ENCODE measurements at places on chromosomes 1 and 21.

DNA sequence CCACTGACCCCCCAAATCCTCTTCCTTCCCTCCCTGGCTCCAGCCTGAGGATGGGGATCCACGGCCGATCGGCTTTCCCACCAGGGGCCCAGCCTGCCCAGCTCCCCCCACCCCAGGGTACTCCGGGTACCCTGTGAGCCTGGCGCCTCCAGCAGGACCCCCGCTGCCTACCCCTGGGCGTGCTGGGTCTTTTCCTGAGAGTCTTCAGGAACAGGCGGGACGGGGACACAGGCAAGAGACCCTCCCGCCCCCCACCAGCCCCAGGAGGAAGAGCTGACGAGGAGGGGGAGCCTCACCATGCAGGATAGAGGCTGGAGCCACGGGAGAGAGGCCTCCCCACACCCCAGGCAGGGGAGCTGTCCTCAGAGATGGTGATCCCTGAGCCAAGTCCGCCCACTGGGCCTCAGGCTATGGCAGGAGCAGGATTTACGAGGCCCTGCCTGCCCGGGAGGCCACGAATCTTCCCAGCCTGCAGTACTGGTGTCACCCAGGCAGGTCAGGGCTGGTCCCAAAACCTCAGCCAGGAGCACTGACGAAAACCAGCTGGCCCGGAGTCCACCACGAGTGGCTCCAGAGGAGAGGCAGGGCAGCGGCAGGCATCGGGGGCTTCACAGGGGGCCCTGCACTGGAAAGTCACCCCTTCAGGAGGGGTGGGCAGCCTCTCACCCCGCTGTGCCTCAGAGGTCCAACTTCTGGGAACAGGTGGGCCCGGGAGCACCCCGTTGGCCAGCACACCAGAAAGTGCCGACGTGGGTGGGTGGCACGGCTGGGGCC is 58.0 kb downstream of the MEGF6 start:
- H3K27me3 ChIP-seq = no peaks in the 10 kb centered on the region
- H3K4me1 ChIP-seq = no peaks in the 10 kb centered on the region
- H3K27ac ChIP-seq = no peak overlapping the region
- no peak for DNase-seq

DNA sequence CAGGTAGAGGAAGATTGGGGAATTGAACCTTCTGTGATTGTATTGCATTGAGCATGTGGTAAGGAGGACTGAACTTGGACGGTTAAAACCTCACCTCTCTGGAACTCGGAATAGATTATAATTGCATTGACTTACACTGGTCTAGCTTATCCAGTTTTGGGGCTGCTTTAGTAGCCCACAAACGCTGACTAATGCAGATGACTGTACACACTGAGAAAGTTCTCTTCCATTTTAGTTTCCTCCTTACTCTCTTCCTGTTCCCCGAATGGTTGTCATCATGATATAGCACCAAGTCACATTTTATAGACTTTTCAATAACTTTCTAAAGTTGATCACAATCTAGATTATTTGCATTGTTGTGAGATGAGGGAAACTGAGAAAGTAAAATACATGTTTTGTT is 78.2 kb downstream of the NFIA start:
- no peaks in the 10 kb centered on the region for H3K27me3 ChIP-seq
- no peak overlapping the region for H3K4me3 ChIP-seq
- H3K27ac ChIP-seq = no peak overlapping the region
- DNase-seq = no peak

GRCh38 chr1:197210426-197210825 is 57.6 kb upstream of the CRB1 start:
- H3K4me3 ChIP-seq = no peak overlapping the region
- H3K27me3 ChIP-seq = no peaks in the 10 kb centered on the region
- no peak for DNase-seq
- H3K36me3 ChIP-seq = peaks cover 16% of the 10 kb centered on the region
- H3K27ac ChIP-seq = no peak overlapping the region

- H3K27me3 ChIP-seq = no peaks in the 10 kb centered on the region
- H3K36me3 ChIP-seq = no peaks in the 10 kb centered on the region
- H3K4me1 ChIP-seq = peaks cover 4% of the 10 kb centered on the region
- DNase-seq = no peak
Observed at GRCh38 chr1:19533626-19534025, 48.3 kb upstream of the CAPZB start.

- H3K4me3 ChIP-seq = peak overlapping the region; percentile 78
- no peaks in the 10 kb centered on the region for H3K36me3 ChIP-seq
- no peak overlapping the region for H3K27ac ChIP-seq
- DNase-seq = no peak
- H3K4me1 ChIP-seq = peaks cover 4% of the 10 kb centered on the region
Observed at GRCh38 chr21:44455524-44456213, 359 bp downstream of the LRRC3 start.

- H3K36me3 ChIP-seq = no peaks in the 10 kb centered on the region
- no peaks in the 10 kb centered on the region for H3K4me1 ChIP-seq
- H3K4me3 ChIP-seq = no peak overlapping the region
- DNase-seq = no peak
Observed at GRCh38 chr1:194194724-194195123, 1008.3 kb upstream of the B3GALT2 start.

GRCh38 chr1:53766831-53767405 is 28.0 kb upstream of the GLIS1 start:
- DNase-seq = no peak
- H3K27me3 ChIP-seq = no peaks in the 10 kb centered on the region
- H3K4me1 ChIP-seq = peaks cover 28% of the 10 kb centered on the region
- no peak overlapping the region for H3K4me3 ChIP-seq

GRCh38 chr1:110083061-110083865 is 12.8 kb upstream of the ALX3 start:
- DNase-seq = no peak
- H3K4me3 ChIP-seq = peak overlapping the region; percentile 75
- H3K36me3 ChIP-seq = no peaks in the 10 kb centered on the region
- H3K4me1 ChIP-seq = peaks cover 18% of the 10 kb centered on the region

DNA sequence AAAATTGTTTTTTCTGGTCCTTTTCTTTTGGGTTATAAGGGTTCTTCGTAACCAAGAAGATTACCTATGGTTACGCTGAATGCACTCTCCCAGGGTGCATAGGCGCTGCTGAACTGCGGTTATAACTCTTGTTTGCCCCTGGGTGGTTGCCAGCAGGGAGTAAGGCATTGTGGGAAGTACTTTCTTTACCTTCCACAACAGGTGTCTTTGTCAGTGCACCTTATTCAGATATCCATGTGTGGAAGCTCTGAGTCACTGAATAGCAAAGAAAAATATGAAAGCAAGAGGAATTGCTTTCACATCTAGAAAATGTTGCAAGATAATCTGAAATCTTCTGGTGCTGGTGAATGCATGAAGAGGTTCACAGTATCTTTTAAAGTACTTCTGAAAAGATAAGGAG is 124.4 kb upstream of the CACYBP start:
- no peaks in the 10 kb centered on the region for H3K36me3 ChIP-seq
- H3K27ac ChIP-seq = no peak overlapping the region

DNA sequence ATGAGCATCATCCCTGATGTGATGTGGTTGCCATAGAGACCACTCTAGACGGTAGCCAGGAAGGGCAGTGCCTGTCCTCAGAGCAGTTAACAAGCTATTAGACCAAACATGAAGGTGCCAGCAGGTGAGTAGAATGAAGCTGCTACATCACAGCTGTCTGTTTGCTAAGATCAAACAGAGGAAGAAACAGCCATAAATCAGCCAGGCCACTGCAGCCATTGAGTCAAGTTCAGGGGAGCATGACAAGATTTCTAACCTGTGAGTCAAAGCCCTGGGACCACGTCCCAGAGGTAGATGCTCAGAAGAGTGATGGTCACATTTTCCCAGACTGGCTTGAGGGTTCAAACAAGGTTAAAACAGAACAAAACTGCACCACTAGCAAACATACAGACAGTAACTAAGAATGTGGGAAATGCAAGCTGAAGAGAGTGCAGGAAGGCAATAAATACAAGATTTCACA is 450.6 kb upstream of the DAB1 start:
- DNase-seq = no peak
- H3K27me3 ChIP-seq = peaks cover 7% of the 10 kb centered on the region
- H3K4me1 ChIP-seq = no peaks in the 10 kb centered on the region
- no peaks in the 10 kb centered on the region for H3K36me3 ChIP-seq
- no peak overlapping the region for H3K4me3 ChIP-seq
- H3K27ac ChIP-seq = no peak overlapping the region

GRCh38 chr1:198841477-198841876 is 202.6 kb downstream of the PTPRC start:
- H3K27me3 ChIP-seq = no peaks in the 10 kb centered on the region
- no peak overlapping the region for H3K27ac ChIP-seq
- peaks cover 5% of the 10 kb centered on the region for H3K36me3 ChIP-seq

DNA sequence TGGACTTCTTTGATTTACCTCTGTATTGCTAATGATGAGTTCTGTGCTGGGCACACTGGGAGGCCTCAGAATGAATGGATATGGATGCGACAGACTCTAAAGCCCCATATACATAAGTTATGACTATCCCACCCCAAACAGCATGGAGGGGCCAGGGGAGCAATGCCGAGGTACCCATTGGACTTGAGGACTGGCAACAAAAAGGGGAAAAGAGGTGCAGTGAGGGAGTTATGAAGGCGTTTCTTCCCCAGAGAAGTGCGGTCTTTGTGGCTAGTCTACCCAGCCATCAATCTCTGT is 15.2 kb upstream of the CDCA8 start:
- peaks cover 5% of the 10 kb centered on the region for H3K27me3 ChIP-seq
- no peak for DNase-seq
- peaks cover 26% of the 10 kb centered on the region for H3K4me1 ChIP-seq
- H3K27ac ChIP-seq = no peak overlapping the region
- no peak overlapping the region for H3K4me3 ChIP-seq

DNA sequence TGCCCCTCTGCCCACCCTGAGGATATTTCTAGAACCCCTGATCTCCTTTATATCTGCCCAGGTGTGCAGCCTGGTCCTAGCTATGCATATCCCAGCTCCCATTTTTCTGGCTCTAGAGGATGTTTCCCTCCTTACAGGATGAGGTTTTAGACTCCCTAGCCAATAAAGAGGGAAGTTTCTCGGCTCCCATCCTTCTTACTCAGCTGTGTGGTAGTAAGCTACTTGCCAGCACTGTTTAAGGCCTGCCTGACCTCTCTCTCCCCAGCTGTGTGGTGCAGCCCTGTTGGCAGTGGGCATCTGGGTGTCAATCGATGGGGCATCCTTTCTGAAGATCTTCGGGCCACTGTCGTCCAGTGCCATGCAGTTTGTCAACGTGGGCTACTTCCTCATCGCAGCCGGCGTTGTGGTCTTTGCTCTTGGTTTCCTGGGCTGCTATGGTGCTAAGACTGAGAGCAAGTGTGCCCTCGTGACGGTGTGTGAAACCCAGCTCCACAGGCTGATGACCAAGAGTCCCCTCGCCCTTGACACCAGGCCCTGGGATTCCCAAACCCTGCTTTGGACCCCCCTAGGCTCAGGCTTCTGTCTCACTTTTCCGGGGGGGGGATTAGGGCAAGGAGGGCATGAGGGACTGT is 7.8 kb upstream of the P3R3URF start:
- peaks cover 17% of the 10 kb centered on the region for H3K36me3 ChIP-seq
- no peak for DNase-seq
- H3K4me3 ChIP-seq = no peak overlapping the region
- H3K27me3 ChIP-seq = no peaks in the 10 kb centered on the region

DNA sequence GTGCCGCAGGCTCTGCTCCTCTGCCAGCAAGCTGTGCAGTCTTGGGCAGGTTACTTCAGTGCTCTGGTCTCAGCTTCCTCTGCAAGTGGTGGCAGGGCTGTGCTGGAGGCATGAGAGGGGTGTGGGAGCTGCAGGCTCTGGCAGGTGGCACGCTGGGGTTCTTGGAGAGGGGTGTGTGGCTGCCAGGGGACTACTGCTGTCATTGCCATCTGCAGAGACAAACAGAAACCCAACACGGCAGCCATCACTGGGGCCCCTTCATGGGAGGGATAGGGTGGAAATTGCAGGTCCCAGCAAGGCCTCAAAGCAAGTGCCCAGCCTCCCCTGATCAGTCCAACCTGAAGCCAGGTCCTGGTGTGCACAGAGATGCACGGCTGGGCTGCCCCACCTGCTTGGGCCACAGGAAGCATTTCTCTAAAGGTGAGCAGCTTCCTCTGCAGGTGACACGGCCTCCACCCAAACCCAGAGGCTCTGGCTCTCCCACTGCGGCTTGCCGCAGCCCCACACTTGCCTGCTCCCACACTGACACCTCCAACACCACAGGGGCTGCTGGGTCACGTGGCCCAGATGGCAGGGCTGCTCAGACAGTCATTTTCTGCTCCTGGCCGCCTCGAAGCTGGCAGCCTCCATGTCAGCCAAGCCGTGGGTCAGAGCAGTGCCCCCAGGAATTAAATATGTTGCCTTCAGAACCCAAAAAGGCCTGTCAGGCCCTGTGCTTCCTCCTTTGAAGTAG is 4.1 kb upstream of the COL6A2 start:
- DNase-seq = peak; percentile 29
- no peak overlapping the region for H3K27ac ChIP-seq
- H3K4me3 ChIP-seq = no peak overlapping the region
- no peaks in the 10 kb centered on the region for H3K4me1 ChIP-seq
- H3K27me3 ChIP-seq = no peaks in the 10 kb centered on the region

DNA sequence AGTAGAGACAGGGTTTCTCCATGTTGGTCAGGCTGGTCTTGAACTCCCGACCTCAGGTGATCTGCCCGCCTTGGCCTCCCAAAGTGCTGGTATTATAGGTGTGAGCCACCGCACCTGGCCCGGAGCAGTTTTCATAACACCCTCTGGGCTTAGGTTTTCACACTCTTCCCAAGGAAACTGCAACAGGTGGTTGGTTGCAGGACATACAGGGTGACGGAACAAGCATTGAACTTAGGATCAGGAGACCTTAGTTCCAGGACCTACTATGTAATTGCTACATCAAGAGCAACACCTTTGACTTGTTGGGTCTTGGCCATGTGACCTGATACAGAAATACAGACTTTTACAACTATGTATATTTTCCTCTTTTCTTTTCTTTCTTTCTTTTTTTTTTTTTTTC is 37.9 kb downstream of the MFSD2A start:
- H3K4me1 ChIP-seq = peaks cover 12% of the 10 kb centered on the region
- no peaks in the 10 kb centered on the region for H3K36me3 ChIP-seq
- no peak overlapping the region for H3K27ac ChIP-seq
- H3K4me3 ChIP-seq = no peak overlapping the region
- H3K27me3 ChIP-seq = no peaks in the 10 kb centered on the region

- peak overlapping the region; percentile 56 for H3K4me3 ChIP-seq
- peaks cover 47% of the 10 kb centered on the region for H3K4me1 ChIP-seq
- no peaks in the 10 kb centered on the region for H3K27me3 ChIP-seq
- peak overlapping the region; percentile 91 for H3K27ac ChIP-seq
- H3K36me3 ChIP-seq = peaks cover 49% of the 10 kb centered on the region
Observed at GRCh38 chr21:31326522-31327242, 17.4 kb downstream of the TIAM1 start.

- no peak overlapping the region for H3K27ac ChIP-seq
- H3K4me3 ChIP-seq = no peak overlapping the region
- no peaks in the 10 kb centered on the region for H3K36me3 ChIP-seq
- H3K4me1 ChIP-seq = peaks cover 15% of the 10 kb centered on the region
- H3K27me3 ChIP-seq = peaks cover 79% of the 10 kb centered on the region
Observed at GRCh38 chr1:186206048-186206570, 168.9 kb downstream of the TPR start.

DNA sequence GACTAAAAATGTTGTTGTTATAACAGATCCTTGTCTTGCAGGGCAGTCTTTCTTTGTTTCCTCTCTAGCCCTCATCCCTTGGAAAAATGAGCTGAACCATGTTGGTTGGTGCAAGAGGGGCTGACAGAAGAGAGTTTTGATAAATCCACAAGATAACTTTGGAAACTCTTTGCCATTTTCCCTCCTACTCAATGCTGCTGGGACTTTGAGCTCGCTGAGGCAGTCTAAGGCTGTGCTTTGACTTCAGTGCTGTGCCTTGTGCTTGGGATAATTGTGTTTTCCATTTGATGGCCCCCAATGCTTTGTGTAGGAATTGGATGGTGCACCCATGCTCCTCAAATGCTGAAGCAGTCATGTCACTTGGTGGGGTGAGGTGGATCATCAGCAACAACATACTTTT is 31.7 kb downstream of the ST6GALNAC3 start:
- H3K27ac ChIP-seq = no peak overlapping the region
- peaks cover 11% of the 10 kb centered on the region for H3K4me1 ChIP-seq
- peaks cover 4% of the 10 kb centered on the region for H3K27me3 ChIP-seq
- H3K4me3 ChIP-seq = no peak overlapping the region
- H3K36me3 ChIP-seq = no peaks in the 10 kb centered on the region
